ENCODE measurements at places on chromosomes 1 and 21.

- DNase-seq: no peak
Measured at GRCh38 chr1:84480650-84481049, 1.6 kb downstream of the RPF1 start.

DNA sequence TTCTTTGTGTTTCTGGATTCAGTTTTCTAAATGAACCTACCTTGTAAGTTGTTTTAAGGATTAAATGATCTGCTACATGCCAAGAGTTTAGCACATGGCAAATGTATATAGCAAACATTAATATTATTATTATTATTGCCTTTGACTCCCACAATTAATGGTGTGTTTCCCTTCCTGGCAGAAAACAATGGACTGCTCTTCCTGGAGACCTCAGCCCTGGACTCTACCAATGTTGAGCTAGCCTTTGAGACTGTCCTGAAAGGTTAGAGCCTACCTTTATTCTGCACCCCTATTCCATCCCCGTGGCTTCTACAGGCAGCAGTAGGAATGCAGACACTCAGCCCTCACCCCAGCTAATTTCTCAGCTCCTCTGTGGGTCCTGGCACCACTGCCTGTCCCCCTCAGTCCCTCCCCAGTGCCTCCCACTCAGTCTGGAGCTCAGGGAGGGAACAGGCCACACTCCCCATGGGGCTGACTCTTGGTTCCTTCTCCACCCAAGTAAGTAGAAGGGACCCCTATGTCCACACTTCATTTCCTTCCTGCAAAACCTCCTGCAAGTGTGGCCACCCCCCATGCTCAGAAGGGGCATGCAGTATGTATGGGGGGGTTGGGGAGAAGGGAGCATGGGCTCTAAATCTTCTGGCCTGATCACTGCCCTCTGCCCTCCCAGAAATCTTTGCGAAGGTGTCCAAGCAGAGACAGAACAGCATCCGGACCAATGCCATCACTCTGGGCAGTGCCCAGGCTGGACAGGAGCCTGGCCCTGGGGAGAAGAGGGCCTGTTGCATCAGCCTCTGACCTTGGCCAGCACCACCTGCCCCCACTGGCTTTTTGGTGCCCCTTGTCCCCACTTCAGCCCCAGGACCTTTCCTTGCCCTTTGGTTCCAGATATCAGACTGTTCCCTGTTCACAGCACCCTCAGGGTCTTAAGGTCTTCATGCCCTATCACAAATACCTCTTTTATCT, 8.8 kb downstream of the RAB25 start:
- DNase-seq: no peak

DNA sequence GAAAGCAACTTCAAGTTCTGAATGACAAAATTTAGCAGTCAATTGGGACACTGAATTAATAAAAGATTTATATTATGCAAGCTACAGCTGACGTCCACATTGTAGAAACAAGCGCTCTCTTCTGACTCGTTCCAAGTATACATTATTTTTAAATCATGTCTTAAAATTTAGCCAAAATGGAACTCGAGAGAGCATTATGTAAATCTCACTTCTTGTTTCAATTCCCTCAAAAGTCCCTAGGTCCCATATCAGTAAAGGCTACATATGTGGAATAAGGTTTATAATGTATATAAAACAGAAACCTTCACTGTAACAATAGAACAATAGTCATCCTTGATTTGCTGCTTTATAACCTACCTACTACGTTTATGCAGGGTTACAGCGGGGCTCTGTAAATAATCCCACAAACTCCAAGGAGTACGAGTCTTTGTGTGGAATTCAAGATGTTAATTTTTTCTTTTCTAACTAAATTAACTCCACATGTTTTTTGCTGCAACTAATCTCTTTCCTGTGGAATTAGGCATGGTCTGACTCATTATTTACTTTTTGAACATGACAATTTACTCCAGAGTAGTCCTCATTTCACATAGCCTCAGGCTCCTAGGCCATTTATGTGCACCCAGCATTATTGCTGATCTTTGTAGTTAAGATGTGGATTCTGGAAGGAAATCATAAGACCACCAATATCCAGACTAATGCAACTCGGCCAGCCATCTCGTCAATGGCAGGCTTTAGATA, 785.1 kb downstream of the LTN1 start:
- peak; percentile 85 for DNase-seq

DNA sequence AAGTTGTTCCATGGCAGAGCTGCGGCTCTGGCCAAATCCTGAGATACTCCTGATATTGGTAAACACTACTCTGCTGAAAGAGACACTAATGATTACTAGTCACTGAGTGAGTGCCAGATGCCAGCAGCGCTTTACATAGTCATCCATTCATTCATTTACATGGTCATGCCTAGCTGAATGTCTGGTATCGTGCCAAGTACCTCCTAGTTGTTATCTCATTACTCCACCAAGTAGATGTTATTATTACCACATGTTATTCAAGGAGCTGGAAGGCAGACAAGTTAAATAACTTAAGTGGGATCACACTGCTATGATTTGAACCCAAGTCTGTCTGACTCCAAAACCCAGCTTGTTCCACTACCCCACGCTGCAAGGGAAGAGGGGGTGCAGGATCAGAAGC, 4.7 kb downstream of the OLFML2B start:
- peak; percentile 94 for DNase-seq

DNA sequence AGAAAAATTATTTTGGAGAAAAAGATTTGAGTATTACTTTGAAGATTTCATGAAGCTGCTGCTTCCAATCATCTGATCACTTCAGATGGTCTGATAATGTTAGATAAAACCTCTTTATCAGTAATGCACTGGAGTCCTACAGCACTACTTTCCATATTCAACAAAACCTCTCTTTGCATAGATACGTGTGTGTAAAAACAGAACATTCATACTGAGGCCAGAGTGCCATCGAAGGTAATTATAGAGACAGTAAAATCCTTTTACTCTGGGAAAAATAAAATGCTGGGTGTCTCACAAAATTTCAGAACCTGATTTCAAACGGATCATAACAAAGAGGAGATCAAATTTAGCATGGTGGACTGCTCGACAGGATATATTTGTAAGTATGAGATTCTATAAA, at the start of gene RGS13:
RGS13 (plus strand) TSS at position 209 of the 400 bp plus-strand sequence. CDS start 8,188 bp downstream, outside the sequence.
- DNase-seq: no peak

- no peak for DNase-seq
Measured at GRCh38 chr1:81126989-81127581, 673.6 kb upstream of the ADGRL2 start.

DNA sequence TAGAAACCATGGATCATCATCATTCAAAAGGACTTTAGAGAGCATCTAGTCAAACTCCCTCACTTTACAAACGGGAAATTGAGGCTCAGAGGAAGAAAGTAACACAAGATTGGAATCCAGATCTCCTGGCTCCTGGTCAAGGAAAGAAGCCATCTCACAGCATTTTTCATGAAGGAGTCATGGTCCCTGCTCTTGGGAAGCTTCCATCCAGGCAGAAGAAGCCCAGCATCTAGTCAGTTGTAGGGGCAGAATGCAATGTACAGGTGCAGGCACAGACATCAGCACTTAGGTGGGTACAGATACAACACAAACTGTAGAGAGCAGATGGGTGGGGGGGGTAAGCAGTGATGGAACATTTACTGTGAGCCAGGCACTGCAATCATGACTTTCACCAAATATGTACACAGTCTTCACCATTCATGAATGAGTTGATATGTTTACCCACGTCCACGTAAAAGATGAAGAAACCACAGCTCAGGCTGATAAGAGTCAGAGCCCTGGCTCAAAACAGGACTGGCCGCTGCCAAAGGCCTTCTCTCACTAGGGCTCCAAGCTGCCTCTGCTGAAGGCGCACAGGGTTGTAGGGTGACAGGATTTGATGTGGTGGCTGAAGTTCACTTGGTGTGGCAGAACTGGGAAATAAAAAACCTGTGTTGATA, 44.0 kb downstream of the OPTC start:
- peak; percentile 87 for DNase-seq

DNA sequence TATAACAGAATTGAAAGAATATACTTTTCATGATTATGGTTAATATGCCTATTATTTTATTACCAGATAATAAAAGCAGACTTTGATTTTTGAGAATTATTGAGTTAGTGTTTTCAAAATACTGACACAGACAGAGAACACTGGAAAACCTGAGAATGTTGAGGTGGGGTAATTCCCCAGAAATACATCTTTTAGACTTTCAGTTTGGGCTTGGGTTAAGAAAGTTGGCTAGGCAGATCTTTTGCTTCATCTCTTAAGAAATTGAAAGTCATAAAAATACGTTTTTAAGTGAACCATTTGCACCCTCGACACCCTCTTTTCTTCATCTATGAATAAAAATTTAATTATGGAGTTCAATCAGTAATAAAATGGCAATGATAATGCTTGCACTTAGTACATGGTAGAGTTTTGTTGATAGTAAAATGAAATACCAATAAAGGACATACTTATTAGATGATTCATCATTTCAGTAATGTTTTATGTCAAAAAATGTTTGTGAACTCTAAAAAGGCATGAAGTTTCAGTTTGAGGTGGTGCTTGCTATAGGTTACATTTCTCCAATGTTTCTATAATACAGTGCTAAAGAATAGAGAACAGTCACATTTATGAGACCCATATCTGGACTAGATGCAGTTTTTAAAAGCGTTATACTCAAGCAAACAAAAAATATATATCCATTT, 1.9 kb upstream of the SAMSN1 start:
- no peak for DNase-seq

- DNase-seq: no peak
Measured at GRCh38 chr1:159239551-159240220, 35.0 kb downstream of the ACKR1 start.

DNA sequence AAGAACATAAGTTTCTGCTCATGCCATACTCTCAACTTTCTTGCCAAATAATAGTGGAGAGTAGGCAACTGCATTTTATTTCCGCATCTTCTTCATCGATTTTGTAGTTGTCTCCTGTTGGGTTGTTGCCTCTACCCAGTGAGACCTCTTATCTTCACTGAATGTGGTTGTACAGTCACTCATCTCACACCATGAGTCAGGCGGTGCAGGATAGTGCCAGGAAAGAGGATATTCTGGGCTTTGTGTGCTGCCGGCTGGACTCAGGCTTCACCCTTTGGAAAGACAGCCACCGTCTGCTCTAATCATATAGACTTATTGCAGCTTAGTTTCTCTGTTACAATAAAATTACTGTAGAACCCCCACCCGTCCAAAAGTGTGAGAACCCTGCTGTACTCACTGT, 154.3 kb upstream of the USP24 start:
- peak; percentile 73 for DNase-seq

DNA sequence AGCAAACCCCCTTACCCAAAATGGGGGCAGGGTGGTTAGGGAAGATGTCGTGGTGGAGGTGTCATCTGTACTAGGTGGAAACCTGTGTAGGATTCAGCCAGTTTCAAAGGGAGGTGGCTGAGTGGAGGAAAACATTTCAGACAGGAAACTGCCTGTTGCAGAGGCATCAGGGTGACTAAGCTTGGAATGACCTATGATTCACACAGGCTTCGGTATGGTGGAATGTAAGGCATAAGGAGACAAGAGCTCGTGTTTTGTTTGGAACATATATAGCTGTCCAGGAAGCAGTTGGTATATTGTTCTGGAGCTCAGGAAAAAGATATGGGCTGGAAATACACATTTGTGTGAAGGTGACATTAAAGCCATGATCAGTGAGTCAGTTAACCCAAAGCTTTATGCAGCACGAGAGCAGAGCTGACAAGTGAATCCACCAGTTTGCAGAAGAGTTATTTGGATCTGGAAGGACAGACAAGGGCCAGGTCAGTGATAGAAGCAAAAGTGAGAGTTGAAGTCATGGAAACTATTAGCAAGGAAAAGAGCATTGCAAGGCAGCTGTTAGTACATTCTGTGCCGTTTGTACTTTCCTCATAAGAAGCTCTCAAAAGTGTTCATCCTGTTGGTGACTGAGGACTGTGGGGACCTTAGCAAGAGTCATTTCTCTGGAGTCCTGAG, 12.2 kb downstream of the UTP25 start:
- DNase-seq: peak; percentile 97

- no peak for DNase-seq
Measured at GRCh38 chr1:147628441-147628840, 41.9 kb downstream of the ACP6 start.

- DNase-seq: no peak
Measured at GRCh38 chr1:19776287-19776686, 23.4 kb downstream of the TMCO4 start.

DNA sequence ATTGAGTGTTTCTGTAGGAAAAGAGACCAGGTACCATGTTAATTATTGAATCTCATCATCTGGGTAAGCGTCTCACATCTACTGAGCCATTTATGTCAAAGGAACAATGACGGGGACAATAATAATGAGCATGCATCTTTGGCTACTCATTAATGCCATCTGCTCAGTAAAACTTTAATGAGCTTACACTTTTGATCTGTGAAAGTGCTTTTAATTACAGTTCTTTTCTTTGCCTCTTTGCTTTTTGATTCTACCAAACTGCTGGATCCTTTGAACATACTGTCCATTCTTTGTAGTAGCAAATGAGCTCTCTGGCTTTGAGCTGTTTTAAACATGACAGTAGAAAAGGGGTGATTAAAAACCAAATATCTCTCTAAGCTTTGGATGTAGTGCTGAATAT, 181.2 kb upstream of the IVNS1ABP start:
- no peak for DNase-seq

DNA sequence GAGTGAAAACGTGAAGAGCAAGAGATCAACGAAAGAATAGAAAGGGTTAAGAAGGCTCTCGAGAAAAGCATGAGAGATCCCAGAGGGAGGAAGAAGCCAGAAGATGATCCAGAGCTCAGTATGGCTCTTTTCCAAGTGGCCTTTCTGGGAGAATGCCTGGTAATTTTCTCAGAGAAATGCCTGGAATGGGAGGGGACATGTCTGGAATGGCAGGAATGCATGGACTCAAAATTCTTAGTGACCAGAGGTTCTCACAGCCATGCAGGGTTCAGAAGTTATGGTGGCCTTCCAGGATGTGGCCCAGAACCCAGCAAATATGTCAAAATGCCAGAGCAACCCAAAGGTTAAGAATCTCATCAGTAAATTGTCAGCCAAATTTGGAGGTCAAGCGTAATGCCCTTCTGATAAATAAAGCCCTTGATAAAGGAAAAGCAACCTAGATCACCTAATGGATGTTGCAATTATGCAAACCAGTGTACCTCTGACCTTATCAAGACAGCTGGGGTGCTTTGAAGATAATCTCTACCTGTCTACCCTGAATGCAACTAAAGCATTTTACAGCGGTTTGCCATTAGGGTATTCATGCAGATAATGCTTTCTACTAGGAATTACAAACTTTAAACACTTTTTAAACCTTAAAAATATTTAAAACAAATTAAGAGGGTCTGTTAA, 53.1 kb downstream of the NBPF6 start:
- DNase-seq: peak; percentile 90

DNA sequence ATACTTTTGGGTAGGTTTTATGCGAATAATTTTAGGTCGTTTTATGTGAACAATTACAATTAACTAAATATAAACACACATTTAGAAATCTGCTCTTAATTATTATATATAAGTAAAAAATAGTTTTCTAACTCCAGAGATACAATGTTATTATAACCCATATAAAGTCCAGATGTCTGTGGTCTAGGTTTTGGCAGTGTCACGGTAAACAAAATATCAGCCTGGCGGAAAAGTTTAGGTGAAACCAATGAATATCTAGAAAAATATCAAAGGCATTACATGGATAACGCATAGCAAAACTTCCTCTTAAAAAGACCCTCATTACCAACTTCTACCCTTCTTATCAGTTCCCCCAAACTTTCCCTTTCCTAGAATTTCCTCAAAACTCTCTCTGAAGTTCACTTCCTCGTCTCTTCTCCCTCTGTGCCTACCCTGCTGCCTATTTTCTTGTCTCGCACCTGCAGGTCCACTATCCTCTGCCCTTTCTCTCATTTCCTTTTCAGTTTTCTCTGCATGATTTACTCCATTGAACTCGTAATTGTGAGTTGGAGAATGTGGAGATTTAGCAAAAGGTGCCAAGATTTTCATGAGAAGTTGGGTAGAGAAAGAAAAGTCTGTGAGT, 21.8 kb downstream of the VTCN1 start:
- DNase-seq: no peak
